IPS DF 6.9 (cell line): ENCODE measurements at places on chromosomes 6 and 20.
A peak's percentile ranks its signal among the peaks of the same experiment; 100 is the strongest.

DNA sequence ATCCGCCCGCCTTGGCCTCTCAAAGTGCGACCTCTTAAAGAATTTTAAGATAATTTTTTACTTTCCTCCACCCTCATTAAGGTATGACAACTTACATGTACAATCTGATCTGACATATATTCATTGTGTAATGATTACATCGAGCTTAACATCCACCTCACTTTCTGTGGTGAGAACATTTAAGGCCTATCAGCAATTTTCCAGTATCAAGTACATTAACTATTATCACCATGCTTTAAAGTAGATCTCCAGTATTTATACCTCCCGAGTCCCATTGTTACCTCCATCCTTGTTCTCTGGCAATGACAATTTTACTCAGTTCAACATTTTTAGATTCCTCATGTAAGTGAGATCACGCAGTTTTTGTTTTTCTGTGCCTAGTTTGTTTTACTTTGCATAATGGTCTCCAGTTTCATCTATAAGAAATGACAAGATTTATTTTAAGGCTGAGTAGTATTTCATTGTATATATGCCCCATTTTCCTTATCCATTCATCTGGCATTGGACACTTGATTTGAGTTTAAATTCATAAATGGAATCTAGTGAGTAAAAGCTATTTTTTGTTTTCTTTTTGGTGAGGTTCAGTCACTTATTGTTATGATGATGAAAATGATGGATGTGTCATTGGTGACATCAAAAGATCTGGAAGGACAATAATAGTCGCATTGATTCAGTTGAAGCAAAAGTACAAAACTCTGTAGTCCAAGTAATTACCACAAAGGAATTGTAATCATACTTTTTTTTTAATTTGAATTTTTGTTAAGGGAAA, 87.0 kb downstream of the OR2B2 start:
- DNase-seq, result no peak

- no peak for DNase-seq
Observed at GRCh38 chr6:31090973-31091364, 21.4 kb downstream of the C6orf15 start.

- DNase-seq, result no peak
Observed at GRCh38 chr20:24452498-24453127, 16.8 kb upstream of the SYNDIG1 start.

GRCh38 chr6:157853902-157854502, 31.0 kb downstream of the SNX9 start:
- no peak for DNase-seq

DNA sequence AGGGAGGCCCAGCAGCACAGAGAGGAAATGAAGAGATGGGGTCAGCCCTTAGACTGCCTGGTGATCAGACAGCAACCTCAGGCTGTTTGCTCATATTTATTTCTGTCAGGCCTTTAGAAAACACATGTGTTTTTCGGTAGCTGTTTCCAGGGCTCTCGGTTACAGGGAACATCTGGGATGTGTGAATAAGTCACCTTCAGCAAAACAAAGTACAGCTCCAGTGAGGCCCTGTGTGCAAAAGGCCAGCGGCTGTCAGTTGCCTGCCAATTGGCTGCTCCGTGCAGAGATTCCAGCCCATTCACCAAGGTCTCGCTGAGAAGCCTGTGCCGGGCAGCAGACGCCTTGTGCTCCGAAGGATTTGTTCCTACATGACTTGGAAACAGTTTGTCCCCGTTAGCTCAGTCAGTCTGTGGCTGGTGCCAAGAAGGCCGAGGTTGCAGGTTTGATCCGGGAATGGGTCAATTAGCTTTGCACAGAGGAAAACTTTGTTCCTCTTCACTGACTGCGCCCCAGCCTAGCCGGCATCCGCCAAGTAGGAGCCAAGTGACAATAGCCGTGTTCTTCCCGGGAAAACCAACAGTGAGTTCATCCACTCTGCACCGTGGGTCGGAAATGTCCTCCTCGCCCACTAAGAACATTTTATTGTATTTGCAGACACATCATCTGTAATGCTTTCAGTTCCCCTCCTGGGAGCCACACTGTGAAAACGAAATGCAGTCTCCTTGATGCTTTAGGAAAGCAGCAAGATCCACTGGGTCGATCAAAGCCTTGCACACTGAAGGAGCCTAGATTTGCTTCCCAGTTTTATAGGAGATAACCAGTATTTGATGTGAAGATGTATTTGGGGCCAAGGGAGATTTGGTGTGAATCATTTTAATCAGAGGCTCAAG, 315.4 kb upstream of the CDYL start:
- DNase-seq, result no peak

GRCh38 chr20:46000262-46000996, 8.3 kb upstream of the MMP9 start:
- DNase-seq, result no peak

- DNase-seq, result no peak
Observed at GRCh38 chr6:26029857-26030653, 57.2 kb upstream of the HFE start.

DNA sequence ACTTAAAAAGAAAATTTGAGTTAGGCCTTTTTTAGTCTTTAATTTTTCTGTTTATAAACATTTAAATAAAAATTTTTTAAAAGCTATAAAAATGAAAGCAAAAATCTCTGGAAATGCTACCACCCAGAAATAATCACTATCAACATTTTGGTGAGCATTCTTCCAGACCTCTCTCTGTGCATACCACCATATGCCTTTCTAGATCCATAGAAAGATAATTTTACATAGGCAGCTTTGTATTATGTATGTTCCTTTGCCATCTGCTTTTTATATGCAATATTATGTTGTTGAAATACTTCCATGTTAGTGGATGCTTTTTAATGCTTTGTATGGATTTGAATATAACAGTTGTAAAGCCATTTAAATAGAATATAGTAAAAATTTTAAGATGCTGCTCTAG, 496.7 kb upstream of the HTR1E start:
- no peak for DNase-seq

- DNase-seq, result no peak
Observed at GRCh38 chr20:9884666-9885065, 45.8 kb upstream of the PAK5 start.

DNA sequence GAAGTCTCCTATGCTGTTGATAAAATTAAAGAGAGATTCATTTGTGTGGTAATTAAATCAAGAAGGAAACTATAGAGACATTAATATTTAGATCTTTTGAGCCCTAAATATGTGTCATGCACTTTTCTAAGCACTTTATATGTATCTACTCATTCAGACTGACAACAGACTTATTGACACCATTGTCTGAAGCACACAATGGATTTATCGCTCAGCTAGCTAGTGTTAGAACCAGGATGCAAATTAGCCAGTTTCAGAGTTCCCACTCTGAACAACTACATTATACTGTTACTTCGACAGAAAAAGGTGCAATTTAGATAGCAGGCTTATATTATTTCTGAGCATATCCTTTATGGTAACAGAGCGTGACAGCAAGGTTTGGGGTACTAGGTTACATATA, 27.7 kb upstream of the KIAA0408 start:
- no peak for DNase-seq

- DNase-seq, result no peak
Observed at GRCh38 chr20:52676283-52676995, 295.7 kb upstream of the TSHZ2 start.

GRCh38 chr6:170200458-170200891, 90.4 kb downstream of the DLL1 start:
- DNase-seq, result no peak

DNA sequence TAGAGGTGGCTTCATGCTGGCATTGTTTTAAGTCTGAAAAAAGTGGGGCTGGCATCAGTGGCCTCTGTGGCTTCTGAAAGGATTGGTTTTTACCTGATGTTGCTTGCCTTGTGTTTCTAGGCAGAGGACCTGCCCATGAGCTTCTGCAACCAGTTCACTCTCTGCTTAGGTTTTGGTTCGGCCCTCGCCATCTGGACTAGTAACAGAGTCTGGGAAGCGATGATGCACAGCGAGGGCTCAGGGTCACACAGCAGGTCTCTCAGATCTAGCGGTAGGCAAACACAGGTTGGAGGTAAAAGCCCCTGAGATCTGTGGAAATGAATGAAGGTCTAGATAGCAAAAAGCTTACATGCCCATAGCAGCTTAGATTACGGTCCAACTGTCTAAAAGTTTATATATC, 6.8 kb upstream of the RBL1 start:
- no peak for DNase-seq

DNA sequence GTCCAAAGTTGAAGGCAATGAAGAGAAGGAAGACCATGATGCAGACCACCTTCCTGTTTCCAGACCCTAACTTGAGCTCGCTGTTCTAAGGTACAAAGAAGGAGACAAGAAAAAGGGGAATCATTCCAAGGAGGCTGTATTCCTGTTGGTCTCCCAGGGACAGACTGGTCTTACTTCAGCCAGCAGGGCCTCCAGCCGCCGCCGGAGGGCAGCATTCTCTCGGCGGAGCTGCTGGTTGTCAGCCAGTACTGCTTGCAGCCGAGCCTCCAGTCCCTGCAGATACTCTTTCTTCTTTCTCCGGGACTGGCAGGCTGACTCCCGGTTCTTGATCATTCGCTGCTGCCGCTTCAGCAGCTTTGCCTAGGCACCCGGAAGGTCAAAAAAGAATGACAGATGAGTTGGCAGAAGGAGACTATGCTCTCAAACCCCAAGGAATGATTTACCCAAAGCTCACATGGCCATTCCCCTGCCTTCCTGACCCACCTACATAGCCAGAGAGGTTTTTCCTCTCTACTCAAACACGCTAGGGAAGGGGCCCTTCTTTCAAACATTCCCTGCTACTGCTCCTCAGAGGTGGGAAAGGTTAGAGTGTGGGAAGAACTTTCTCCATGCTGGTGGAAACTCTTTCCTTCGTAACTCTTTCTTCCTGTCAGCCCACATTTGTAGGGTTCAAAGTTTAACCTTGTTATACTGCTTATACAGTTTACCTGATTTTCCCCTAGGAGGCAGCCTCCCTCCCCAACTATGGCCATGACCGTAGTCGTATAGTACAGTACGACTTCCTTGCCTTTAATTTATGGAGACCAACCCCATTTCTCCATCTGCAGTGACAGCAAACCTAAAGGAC, 9.0 kb downstream of the ATF6B start:
- DNase-seq, result no peak

- DNase-seq, result no peak
Observed at GRCh38 chr6:87817183-87817582, 115.2 kb upstream of the AKIRIN2 start.

- no peak for DNase-seq
Observed at GRCh38 chr6:170208651-170209353, 82.1 kb downstream of the DLL1 start.

DNA sequence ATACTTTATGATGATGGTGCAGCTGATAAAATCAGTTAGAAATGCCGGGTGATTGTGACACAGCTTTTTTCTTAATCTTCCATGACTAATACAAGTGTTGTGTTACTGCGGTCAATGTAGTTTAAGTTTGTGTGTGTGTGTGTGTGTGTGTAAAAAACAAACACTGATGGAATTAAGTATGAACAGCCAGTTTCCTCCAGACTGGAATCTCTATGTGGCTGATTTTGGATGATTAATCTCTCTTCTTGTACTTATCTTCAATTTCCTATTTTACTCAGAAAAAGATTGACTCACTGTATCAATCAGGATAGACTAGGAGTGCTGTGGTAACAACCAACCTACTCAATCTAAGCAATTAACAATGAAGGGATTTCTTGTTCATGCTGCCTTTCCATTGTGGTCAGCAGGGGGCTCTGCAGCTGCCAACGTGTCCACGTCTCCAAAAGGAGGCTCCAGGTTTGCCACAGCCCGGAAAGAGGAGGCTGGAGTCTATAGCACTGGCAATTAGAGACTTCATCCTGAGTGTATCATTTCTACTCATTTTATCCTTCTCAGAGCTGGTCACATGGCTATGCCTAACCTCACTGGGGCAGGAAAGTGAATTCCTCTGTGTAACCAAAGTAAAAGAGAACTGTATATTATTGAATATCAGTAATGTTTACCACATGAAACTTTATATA, 107.7 kb downstream of the CD109 start:
- peak; percentile 18 for DNase-seq
